ENCODE measurements at places on chromosomes 6 and 20.

DNA sequence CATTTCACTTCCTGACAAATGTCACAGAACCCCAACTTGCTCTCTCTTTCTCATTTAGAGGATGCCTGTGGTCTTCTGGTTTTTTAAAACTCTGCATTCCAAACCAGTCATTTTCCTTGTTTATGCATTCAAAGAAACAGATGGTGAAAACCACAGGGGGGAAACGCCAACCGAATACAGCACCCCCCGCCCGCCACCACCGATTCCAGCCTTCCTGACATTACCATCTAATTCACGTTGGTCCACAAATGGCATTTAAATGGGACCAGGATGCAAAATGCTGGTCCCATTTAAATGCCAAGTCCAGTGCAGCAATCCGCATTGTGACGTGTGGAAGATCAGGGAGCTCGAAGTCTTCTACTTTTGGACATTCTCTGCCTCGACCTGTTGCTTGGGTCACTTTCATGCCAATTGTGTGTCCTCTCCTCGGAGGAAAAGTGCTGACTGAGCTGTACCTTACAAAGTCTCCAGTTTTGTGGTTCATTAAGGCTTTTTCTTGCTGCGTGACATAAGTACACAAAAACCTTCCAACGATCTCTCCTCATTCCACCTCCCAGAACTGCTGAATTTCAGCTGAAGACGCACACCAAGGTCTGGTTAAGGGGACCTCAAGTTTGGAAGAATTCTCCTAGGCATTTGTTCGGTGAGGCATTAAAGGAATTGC is 35.8 kb downstream of the NEDD9 start:
- no peak for DNase-seq

DNA sequence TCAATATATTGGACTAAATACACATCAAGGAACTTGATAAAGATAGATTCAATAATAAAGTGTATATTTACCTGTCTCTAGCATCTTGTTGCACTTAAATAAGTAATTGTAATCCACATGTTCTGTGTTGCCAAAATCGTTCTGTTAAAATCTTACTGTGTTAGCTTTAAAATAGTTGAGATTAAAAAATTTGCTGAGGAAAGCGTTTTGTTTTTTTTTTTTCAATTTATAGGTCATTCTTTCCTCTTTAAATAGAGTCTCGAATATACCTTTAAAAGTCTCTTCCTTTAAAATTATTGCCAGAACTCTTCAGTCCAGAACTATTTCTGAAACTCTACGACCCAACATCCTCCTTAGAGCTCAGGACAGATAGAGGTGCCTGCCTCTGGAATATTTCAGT is 195.6 kb upstream of the OPRM1 start:
- no peak for DNase-seq

DNA sequence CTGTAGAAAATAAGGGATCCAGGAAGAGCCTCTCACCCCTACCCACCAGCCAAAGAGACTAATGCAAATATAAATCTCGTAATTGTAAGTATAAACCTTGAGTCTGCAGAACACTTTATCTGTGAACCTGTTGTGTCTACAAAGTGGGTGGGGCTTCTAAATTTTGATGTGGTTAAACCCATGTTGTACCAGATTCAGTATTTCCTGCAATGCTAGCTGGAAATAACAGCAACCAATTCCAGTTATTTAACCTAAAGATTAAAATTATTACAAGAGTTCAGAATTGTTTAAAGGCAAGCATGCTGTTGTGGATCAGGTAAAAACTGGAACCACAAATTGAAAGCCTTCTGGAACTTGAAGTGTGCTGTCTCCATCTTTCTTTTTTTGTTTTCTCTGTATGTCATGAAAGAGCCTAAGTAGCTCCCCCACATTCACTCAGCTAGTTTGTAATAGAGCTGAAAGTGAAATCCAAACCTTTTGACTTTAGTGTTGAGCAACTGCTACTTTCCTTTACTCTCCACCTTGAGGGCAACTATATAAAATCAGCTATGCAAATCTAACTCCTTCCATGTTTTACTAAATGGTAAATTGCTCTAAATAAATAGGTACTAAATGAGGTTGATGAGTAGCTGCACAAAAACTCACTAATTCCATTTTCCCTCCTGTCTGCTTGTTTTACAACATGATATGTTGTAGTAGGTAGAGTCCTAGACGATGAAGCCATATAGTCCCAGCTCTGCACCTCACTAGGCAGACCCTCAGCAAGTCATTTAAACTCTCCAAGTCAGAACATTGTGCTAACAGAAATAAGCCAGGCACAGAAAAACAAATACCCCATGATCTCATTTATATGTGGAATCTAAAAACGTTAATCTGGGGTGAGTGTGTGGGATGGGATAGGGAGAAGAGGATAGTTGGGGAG is 17.9 kb upstream of the THEMIS start:
- no peak for DNase-seq

- no peak for DNase-seq
Measured at GRCh38 chr6:156878681-156879080, 101.5 kb downstream of the ARID1B start.

DNA sequence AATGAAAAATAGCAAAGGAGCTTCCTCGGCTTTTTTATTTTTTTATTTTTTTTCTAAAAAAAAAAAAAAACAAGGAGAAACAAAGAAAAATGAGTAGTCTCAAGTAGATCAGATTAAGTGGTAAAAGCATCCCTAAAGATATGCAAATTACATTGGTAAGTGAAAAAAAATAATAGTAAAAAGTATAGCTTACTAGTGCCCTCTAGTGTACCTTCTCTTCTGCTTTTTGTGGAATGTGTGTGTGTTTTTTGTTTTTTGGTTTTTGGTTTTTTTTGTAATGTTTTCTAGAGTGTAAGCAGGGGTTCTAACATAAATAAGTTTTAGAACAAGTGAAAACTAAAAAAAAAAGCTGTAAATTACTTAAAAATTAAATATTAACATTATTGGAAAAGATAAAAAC is 1062.0 kb downstream of the HACE1 start:
- DNase-seq = no peak

GRCh38 chr6:72661411-72661810 is 39.5 kb downstream of the KCNQ5 start:
- no peak for DNase-seq

DNA sequence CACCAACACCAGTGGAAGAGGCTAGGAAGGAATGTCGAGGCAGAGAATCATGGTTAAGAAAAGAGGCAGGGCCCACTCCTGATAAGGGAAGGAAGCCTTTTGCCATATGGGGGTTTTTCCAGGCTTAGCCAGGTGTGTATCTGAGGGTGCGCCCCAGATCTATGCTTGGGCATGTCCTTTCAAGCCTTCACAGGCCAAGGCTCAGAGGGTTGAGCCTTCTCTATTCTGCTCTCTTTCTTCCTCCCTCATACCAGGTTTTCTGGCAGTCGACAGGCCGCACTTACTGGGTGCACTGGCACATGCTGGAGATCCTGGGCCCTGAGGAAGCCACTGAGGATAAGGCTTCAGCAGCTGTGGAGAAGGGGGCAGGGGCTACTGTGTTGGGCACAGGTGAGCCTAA is 4.7 kb downstream of the CUL9 start:
- no peak for DNase-seq

DNA sequence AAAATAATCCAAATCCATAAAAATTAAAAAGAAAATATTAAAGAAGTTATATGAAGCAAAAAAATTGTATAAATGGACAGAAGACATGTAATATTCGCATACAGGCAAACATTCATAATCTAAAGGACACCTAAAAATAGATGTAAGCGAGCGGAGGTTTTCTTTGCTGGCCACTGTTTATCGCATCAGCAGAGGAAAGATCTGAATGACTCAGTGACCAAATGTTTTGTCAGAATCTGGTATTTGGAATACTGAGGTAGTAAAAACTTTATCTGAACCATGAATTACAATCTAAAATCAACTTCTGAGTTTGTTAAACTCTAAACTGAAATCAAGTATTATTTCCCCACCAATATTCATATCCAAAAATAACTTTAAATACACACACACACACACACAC is 7.8 kb downstream of the TSPYL4 start:
- DNase-seq = no peak

DNA sequence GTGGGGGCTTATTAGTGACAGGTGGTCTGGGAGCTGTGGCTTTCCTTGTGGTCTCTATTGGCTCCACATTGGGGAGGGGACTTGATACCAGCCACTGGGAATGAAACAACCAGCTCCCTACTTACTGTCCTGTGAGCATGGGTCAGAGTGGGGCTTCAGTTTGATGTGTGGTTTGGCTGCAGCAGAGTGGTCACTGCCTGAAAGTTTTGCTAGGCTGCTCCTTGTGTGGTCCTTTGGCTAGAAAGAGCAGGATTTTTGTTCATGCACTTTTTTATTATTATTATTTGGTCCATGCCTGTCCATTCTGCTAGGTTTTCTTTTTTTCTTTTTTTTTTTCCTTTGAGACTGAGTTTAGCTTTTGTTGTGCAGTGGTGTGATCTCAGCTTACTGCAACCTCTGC is 7.5 kb upstream of the TMEM14B start:
- no peak for DNase-seq

DNA sequence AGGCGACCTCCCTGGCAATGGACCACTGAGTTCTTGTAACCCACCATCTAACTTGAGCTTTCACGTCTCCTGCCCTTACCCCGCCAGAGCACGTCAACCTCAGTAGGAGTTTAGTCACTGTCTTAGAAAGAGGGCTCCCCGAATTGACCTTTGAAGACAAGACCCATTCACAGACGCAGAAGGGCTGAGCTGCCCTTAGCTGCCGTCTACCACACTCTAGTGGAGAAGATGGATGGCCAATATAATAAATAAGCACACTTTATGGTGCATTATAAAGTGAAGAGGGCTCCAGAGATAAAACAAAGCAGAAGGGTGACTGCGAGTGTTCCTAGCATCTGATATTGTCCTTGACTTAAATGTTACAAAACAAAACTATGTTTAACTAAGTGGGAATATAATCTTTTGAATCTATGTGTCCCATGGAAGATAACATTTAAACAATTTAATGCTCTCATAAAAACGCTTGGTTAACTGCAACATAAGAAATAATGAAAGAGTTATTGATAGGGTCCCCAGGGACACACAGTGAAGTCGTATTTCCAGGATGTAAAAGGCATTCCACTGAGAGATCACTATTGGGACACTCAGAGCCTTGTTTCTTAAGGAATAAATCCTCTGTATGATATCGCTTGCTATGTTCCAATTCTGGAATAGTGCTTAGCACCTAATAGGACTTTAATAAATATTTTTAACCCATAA is 261.1 kb downstream of the THBS2 start:
- no peak for DNase-seq

GRCh38 chr20:57580478-57581201 is 19.7 kb downstream of the PCK1 start:
- no peak for DNase-seq

DNA sequence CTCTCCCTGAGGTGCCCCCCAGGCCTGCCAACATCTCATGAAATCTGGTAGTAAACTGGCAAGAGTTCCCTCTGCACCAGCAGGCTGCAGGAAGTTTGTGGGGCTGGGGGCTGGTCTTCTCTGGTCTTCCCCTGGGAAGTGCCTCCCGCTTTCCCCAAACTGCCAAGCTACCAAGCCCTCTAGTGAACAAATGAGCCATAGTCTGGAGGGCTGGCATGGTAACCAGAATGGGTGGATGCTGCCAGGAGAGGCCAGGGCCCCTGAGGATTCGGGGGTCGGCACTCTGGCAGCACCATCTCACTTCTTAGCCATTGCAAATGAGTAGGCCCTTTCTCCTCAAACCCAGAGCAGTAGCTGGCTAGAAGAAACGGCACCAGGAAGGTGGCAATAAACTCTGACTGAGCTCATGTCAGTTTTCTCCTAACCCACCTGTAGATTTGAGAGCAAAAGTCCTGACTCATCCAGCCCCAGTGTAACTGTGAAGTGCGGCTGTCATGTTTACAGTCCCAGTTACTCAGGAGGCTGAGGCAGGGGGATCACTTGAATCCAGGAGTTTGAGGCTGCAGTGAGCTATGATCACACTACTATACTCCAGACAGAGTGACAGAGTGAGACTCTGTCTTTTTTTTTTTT is 35.9 kb downstream of the ZC3H12D start:
- no peak for DNase-seq

DNA sequence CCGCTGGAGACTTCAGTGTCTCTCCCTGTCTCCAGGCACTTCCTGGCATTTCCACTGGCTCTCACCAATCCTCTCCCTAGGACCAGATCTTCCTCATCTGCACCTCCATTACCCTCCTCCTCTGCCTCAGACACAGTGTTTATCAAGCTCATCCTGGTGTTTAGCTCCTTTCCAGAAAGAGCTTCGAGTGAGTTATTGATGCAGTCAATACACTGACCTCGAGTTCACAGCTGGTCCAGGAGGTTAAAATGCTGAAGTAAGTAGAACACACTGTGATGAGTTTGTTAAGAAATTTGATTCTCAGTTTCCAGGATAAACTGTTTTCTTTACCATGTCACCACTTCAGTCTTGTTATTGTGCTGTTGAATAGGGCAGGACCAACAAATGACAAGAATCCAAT is 42.1 kb upstream of the ARMC2 start:
- DNase-seq = no peak

GRCh38 chr20:47670913-47671312 is 114.4 kb downstream of the SULF2 start:
- no peak for DNase-seq

GRCh38 chr6:121688974-121689373 is 253.5 kb downstream of the GJA1 start:
- no peak for DNase-seq

DNA sequence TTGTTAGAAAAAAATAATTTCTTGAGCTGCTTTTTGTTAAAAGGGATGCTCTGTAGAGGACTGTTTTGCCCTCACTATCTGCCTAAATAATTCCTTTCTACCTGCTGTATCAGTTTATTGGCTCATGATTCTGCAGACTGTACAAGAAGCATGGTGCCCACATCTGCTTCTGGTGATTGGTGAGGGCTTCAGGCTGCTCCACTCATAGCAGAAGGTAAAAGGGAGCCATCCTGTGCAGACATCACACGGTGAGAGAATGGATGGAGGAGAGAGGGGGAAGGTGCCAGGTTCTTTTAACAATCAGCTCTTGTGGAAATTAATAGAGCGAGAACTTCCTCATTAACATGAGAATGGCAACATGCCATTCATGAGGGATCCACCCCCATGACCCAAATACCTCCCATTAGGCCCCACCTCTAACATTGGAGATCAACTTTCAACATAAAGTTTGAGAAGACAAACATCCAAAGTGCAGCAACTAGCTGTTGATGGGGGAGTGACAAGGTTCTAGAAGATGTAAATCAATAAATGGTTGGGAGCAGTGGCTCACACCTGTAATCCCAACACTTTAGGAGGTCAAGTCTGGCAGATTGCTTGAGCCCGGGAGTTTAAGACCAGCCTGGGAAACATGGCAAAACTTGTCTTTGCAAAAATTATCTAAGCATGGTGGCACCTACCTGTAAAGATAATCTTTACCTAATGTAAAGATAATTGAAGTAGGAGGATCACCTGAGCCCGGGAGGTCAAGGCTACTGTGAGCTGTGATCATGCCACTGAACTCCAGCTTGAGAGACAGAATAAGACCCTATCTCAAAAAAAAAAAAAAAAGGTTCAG is 15.7 kb upstream of the AHCY start:
- DNase-seq = no peak

DNA sequence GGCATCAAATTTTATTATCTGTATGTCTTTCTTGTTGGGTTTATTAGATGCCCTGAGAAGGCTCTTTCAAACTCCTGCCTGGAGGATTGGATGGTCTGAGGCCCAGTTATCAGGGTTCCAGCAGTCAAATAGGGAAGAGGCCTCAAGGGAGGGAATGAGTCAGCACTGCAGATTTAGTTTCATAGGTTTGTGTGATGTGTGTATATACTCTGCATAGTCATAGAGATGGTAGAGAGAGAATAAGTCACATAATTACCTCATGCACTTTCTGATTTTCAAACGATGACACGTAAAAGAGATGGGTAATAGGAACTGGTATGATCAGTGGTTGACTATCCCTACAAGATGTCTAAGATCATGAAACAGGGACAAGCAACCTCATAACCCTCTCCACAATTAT is 82.1 kb downstream of the ADAT2 start:
- DNase-seq = no peak
